AG08396 (cell line): ENCODE measurements at places on chromosomes 12 and 14.

- no peak for DNase-seq
Observed at GRCh38 chr12:38880288-38880687, 25.1 kb downstream of the CPNE8 start.

GRCh38 chr12:45553204-45553603 lies 176.3 kb upstream of the ARID2 start:
- no peak for DNase-seq

DNA sequence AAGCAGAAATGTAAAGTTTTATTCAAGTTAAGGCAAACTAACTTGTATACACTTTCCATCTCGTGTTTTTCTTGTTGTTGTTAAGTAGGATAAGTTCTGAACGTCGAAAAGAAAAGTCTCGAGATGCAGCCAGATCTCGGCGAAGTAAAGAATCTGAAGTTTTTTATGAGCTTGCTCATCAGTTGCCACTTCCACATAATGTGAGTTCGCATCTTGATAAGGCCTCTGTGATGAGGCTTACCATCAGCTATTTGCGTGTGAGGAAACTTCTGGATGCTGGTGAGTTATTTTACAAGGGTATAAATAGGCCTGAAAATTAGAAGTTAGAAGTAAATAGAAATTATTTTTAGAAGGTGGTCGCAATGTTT lies 25.0 kb downstream of the HIF1A start:
- DNase-seq, result no peak

GRCh38 chr12:117671734-117672133 lies 297.1 kb downstream of the KSR2 start:
- peak; percentile 17 for DNase-seq

DNA sequence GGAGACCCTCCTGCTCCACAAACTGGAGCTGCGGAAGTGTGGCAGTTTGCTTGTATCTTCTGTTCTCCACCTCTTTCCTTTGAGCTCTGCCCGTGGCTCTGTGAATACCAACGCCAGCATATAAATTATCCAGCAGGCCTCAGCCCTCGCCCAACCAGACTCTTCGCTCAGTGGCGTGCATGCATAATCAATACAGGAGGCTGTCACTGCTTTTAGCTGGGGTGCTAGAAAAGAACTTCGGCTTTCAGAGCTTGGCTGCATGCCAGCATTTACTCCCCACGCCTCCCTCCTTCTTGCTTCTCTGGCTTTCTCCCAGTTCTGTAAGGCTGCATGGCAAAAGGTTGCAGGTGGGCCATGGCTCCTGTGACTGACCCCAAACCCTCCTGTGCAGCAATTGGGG lies 26.9 kb downstream of the NRXN3 start:
- DNase-seq, result no peak

DNA sequence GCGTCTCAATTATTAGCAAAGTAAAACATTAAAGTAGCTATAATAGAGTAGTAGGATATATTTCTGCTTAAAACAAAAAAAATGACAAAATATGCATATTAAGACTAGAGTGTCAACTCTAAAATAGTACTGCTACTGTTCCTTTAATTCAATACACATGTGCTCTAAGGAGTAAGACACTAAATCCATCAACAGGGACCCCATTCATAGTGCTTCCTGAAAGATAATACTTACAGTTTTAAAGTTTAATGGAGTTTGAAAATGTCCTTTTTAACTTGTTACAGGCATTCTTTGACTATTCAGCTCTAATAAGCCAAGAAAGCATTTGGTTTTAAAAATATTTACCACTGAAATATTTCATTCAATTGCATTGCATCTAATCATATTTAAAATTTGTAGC lies 145.2 kb downstream of the ADAMTS20 start:
- DNase-seq, result no peak

DNA sequence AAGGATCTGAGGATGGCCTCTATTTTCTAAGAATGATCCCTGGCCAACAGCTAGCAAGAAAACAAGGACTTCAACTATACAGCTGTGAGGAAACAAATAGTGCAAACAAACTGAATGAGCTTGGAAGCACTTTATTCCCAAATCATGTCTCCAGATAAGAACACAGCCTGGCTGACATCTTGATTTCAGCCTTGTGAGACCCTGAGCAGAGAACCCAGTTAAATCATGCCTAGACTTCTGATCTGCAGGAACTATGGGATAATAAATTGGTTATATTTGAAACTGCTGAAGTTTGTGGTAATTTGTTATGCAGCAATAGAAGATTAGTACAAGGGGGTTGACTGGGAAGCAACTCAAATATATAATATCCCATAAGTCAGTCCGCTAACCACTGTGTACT lies 183.9 kb upstream of the BMP4 start:
- DNase-seq, result no peak

GRCh38 chr12:115466076-115466475 lies 782.1 kb upstream of the TBX3 start:
- DNase-seq, result no peak

- DNase-seq, result no peak
Observed at GRCh38 chr14:31142455-31143087, 65.0 kb downstream of the HECTD1 start.

- no peak for DNase-seq
Observed at GRCh38 chr12:119715268-119715620, 47.3 kb downstream of the PRKAB1 start.

DNA sequence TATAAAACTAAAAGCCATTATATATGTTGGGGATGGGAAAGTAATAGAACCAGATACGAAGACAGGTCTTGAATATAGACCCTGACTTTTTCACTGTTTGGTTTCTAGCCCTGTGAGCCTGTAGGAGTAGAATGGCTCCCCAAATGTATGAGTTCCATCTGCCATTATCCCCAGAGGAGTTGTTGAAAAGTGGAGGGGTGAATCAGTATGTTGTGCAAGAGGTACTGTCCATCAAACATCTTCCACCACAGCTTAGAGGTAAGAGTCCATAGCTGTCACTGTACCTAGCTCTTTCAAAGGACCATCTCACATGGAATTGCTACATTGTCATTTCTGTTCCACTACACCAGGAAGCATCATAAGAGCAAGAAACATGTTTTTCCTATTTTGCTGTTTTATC lies 1.1 kb downstream of the NCAPD2 start:
- no peak for DNase-seq

DNA sequence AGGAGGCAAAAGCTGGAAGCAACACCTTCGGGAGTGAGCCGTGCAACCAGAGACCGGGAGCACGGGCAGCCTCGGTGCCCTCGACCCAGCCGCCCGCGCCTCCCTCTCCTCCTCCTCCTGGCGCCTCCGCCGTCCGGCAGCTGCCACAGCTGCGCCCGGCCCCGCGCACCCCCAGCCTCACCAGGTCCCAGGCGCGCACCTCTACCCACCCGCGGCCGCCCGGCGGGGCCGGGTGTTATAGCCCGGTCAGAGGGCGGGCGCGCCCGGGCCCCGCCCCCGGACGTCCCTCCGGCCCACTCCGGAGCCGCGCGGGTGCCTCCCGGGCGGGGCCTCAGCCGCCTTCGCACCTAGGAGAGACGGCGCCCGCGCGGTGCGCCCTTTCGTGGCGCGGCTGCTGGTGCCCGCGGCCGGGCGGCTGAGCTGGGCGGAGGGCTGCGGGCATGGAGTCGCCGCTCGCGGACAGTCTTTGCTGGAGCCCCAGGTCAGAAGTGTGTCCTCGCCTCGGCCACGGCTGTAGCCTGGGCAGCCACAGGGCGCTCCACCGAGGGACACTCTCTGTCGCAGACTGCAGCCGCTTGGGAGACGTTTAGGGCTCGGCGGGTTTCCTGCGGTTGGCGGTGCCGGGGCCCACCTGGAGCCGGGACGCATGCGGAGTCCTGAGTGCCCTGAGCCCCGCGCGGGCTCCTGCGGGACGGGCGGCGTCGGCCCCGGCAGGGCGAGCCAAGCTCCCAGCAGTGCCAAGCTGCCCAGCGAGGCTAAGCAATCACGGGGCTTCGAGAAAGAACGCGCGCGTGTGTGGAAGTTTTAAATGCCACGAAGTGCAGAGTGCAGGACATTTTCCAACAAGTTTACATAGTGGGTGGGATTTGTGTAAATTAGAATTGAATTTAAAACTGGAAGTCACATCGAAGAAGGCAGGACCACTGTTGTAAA lies at the start of gene CPM:
TSS of gene CPM (minus strand) at position 211 of the 933 bp plus-strand sequence. CDS start 334 bp downstream, outside the sequence.
- DNase-seq, result peak; percentile 86

GRCh38 chr12:127445581-127446139 lies 821.3 kb upstream of the TMEM132C start:
- no peak for DNase-seq

GRCh38 chr12:87671757-87672156 lies 357.4 kb downstream of the C12orf50 start:
- no peak for DNase-seq

GRCh38 chr12:131915823-131916222 lies 13.3 kb upstream of the PUS1 start:
- DNase-seq, result no peak

DNA sequence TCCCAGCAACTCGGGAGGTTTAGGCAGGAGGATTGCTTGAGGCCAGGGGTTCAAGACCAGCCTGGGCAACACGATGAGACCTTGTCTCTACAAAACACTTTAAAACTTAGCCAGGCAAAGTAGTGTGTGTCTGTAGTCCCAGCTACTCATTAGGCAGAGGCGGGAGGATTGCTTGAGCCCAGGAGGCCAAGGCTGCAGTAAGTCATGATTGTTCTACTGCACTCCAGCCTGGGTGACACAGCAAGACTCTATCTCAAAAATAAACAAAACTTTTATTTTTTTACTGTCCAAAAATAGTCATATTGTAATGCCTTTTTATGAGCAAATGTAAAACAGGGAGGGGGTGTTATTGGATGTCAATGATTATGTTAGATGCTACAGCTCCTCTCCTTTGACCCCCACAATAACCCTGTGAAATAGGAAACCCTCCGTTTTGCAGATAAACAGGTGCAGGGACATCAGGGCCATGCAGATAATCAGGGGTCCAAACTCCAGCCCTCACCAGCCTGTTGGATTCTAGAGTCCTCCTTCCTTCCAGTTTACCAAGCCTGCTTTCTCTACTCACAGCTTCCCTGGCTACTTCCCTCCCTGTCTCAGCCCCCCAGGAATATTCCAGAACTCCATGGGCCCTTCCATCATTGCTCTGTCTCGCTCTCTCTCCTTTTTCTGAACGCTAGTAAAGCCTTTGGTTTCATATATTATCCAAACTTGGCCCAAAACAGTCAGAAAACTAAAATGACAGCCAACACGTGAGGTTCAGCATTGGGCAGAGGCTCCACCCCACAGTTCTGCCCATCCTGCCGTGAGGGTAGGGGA lies 5.9 kb upstream of the FBLN5 start:
- no peak for DNase-seq

DNA sequence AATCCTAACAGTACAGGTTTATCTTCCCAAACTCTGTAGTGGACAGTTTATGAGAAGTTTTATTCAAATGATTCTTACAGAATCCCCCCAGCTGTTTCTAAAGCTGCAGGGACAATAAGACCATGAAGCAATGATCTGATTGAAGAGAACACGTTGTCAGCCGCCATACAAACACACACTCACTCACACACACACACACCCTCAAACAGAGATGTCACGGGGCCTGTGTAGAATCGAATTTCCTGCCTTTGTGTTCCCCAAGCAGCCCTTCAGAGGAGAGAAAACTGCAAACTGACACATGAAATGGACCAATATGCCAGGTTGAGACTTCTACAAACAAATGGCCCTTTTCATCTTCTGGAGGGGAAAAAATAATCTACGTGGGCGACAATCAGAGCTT lies 80.5 kb upstream of the TBX3 start:
- no peak for DNase-seq

DNA sequence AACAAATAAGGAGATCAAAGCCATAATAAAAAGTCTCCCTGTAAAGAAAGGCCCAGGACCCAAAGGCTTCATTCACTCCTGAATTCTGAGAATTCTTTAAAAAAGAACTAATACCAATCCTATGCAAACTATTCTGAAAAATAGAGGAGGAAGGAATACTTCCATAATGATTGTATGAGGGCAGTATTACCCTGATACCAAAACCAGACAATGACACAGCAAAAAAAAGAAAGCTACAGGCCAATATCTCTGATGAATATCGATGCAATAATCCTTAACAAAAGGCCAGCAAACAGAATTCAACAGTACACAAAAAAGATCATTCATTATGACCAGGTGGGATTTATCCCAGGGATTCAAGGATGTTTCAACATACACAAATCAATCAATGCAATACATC lies 457.8 kb upstream of the FBXO33 start:
- no peak for DNase-seq

GRCh38 chr14:24274101-24274543 lies 2.7 kb upstream of the RABGGTA start:
- no peak for DNase-seq

DNA sequence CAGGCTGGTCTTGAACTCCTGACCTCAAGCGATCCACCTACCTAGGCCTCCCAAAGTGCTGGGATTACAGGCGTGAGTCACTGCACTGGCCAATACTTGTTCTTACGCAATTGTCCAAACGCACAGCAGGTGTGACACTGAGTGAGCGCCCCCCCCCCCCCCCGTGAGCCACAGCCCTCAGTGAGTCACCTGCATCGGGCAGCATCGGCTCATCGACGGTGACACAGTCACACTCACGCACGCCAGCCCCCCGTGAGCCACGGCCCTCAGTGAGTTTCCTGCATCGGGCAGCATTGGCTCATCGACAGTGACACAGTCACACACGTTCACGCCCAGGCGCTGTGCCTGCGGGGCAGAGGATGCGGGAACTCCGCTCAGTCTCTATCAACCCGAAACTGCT lies 42.5 kb downstream of the GALNT9 start:
- no peak for DNase-seq

GRCh38 chr12:49537752-49538509 lies 899 bp upstream of the KCNH3 start:
- DNase-seq, result no peak

DNA sequence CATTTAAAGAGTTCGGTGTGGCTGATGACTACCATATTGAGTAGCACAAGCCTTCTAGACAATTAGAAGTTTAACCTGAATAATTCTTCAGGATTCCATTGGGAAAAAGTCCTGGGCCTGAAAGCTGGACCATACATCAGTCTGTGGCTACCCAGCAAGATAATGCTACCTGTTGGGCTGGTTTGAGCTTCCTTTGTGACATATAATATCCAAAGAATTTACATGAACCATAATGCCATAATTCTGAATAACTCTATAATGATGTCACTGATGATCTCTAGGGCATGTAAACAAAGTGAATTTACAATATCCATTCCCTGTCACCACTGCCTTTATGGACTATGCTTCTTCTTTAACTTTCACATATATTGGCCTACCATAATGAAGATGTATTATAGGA lies 3.8 kb upstream of the YBX3 start:
- DNase-seq, result no peak

DNA sequence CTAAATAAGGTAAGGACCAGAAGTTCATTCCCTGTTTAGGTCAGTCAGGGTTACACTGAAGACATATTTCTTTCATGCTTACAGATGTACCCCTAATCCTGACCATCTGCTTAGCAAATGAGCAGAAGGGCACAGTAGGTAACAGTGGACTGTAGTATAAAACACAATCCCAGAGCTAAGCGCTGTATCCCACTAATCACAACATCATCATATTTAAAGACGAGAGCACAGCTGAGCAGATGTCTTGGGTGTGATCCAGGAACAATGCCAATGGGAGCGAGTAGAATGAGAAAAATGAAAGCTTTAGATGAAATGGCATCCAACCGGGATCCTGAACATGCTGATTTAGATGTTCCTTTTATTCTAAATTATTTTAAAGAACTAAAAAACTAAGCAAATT lies 213.4 kb downstream of the CCER1 start:
- no peak for DNase-seq
